ENCODE measurements at places on chromosomes 16 and 17.

DNA sequence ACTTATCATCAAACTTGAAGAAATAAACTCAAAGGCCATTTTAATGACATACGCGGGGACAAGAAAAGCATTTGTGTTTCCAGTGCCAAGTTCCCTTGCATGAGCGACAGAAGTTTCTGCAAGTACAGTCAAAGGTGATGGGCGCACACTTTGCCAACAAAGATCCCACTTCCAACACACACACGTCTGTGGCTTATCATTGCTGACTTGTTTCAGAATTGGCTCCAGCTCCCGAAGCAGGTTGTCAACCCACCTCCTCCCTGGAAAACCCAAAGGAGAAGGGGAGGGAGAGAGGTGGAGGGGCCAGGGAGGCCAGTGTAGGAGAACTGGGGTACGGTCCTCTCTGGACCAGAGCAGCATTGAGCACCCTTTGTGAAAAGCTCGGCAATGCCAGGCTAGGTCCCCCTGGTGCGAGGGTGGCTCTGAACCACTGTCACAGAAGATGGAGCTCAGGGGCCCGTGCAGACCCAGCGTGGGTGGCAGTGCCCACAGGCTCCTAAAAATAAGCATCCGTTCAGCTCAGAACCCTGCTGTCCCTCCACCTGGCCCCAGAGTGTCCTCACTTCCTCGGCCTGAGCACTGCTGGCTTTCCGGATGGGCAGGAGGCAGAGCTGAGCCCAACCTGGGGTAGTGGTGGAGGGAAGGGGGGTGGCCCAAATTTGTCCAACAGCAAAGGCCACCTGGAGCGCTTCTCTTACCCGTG lies 33.2 kb downstream of the RBFOX3 start:
- no peak for DNase-seq

DNA sequence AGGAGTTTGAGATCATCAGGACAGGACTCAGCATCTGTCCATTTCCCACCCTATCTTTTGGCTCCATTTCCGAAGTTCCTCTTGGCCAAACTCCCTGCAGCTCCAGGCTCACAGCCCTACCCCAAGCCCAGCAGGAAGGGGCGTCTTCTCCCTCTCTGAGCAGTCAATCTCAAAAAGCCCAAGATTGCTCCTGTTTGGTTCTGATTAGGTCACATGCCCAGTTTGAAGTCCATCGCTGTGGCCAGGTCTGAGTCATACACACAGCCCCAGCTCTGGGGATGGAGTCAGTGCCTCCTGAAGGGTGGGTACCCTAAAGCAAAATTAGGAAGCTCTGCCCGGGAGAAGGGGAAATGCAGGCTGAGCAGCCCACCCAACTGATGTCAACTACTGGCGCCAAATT lies 23.9 kb downstream of the SNX20 start:
- no peak for DNase-seq

DNA sequence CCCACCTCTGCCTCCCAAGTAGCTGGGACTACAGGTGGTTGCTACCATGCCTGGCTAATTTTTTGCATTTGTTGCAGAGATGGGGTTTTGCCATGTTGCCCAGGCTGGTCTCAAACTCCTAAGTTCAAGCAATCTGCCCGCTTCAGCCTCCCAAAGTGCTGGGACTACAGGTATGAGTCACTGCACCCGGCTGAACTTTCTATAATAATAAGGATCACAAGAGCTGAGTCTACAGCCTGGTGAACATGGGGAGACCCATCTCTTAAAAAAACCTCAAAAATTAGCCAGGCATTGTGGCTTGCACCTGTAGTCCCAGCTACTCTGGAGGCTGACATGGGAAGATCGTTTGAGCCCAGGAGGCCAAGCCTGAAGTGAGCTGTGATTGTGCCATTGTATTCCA lies 53.5 kb downstream of the WDR59 start:
- DNase-seq: no peak

DNA sequence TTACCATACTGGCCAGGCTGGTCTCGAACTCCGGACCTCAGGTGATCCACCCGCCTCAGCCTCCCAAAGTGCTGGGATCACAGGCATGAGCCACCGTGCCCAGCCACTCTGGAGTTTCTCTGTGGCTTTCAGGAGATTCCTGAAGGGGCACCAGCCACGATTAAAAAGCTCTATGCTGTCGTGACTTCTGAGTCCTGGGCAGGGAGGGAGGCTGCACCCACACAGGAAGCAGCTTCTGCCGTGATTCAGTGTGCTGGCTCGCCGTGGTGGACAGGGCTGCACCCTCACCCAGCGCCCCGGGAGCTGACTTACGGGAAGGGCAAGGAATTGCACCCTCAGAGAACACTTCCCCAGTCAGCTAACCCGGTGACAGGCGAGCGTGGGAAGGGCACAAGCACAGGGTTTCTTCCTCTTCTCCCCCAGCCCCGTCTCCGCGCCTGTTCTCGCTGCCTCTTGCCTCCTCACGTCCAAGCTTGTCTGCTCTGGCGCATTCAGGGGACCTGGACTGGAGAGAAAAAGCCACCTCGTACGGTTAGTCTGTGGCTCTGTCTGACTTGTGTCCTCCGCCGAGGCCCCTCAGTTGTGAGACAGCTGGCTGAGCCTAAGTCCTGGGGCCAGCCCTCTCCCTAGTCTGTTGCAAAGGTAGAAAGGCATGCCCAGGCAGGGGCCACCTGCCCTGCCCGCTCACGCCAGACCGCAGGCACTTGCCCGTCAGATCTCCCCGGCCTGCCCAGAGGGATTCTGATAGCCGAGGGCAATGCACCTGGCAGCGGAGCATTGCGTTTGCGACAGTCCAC lies 145.0 kb downstream of the SEC14L1 start:
- DNase-seq: no peak

DNA sequence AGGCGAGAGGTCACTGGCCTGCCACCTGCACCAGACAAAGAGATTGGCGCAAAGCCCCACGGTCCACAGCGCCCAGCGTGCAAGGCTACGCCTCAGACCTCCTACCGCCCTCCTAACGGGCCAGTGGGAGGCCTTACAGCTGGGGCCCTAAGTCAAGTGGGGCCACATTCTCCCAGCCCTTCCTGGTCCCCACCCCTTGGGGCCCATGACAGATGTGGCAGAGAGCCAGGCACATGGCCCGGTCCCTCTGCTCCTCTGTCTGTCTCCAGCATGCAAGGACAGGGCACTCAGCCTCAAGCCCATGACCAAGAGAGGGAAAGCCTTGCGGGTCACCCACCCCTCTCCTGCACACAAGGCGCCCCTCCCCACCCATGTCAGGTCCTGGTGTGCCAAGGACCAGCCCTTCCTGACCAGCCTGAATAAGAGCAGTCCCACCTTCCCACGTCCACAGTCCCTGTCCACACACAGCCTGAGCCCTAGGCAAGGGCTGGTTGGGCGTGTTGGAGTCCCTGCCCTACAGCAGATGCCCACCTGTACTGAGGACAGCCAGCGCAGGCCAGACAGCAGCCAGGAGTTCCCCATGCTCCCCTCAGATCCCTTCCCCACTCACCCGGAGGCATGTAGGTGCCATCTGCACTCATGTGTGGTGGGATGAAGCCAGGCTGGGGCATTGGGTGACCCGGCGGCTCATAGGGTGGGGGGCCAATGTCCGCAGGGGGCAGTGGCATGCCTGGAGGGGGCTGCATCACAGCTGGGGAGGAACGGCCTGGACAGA lies 25.3 kb downstream of the CDIP1 start:
- no peak for DNase-seq

DNA sequence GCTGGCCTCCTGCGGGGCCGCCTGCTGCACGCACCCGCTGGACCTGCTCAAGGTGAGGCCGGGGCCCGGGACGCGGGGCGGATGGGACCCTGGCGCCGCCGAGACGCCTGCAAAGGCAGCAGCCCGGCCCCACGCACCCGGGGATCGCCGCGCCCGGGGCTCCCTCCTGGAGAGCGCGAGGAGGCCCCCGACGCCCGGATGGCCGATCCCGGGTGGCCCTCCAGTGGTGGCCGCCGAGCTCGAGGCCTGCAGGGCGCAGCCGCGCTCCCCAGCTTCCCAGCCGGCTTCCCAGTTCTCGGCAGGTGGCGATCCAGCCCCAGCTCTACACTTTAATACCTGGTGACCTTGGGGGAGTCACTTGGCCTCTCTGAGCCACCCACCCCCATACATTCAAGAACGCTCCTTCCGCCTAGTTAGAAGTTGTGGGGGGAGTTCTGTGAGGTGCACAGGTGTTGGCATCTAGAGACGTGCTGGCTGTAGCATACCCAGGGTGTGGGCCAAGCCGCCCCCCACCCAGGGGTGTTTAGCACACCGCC lies 452 bp downstream of the SLC25A10 start:
- DNase-seq: no peak

DNA sequence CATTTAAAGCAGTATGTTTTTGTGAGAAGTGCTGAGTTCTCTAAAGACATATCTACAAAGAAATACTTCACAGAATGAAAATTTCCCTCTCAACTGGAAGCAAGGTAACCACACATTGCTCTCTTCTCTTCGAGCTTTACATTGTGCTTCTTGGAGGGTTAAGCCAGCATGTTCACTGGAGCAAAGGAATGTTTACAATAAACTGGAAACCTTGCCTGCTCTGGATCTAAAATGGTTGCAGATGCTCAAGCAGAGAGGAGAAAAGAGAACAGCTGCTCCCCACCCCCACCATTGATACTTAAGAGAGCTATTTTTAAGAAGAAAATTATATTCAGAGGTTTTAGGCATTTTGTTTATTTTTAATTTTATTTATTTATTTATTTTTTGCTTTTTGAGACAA lies 213.1 kb downstream of the CEP112 start:
- no peak for DNase-seq

DNA sequence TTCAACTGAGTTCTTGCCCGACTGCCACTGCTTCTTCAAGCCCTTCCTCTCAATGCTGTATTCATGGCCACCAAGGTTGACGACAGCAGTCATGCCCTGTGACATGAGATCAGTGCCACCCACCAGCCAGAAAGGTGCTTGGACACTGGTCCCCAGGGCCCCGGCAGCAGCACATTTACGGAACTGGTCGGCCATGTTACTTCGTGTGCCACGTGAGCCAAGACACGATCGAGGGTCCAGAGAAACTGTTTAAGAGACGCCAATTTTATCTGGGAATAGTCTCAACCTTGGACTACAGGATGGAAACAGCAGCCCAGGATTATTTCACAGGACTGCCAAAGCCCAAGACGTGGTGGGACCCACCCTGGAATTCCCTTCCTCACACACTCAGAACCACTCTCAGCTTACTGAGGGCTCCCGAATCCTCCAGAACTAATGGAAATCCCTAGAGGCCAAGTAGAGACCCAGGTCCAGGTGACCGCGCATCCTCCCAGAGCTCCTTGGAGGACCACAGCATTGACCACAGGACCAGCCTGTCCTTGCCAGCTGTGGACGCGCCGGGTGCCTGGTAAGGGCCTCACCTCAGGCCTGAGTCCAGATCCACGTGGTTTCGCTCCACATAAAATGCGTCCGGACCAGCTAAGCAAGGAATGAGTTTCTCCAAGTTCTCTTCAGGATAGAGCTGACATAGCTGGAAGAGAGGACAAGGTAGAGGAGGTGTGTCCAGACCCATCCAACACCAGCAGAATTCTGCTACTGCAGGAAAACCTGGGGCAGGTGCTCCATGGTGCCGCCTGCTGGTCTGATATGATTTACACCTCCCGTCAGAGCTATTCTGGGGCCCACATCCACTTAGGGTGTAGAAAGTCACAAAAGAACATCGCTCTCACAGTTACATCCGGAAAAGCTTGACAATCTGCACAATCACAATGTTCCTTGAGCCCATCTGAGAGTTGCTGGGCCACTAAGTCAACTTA lies 28.2 kb downstream of the MAP1LC3B start:
- no peak for DNase-seq

DNA sequence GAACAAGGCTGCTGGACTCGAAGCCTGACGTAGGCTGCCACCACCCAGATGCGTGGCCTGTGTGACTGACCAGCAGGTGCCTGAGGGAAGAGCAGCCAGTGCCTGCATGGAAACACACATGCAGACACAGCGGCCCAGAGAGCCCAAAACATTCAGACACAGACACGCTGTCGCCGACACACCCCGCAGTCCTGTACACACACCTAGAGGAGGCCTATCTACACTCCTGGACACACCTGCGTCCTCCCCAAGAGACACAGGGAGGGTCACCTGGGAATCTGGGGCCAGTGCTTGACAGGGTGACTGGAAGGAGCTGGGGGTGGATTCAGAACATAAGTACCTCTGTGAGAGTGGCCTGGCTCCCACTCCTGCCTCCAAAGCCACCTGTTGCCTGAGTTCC lies 6.1 kb upstream of the TSPOAP1 start:
- DNase-seq: no peak

- no peak for DNase-seq
Measured at GRCh38 chr16:26701243-26701886, 365.4 kb upstream of the C16orf82 start.

DNA sequence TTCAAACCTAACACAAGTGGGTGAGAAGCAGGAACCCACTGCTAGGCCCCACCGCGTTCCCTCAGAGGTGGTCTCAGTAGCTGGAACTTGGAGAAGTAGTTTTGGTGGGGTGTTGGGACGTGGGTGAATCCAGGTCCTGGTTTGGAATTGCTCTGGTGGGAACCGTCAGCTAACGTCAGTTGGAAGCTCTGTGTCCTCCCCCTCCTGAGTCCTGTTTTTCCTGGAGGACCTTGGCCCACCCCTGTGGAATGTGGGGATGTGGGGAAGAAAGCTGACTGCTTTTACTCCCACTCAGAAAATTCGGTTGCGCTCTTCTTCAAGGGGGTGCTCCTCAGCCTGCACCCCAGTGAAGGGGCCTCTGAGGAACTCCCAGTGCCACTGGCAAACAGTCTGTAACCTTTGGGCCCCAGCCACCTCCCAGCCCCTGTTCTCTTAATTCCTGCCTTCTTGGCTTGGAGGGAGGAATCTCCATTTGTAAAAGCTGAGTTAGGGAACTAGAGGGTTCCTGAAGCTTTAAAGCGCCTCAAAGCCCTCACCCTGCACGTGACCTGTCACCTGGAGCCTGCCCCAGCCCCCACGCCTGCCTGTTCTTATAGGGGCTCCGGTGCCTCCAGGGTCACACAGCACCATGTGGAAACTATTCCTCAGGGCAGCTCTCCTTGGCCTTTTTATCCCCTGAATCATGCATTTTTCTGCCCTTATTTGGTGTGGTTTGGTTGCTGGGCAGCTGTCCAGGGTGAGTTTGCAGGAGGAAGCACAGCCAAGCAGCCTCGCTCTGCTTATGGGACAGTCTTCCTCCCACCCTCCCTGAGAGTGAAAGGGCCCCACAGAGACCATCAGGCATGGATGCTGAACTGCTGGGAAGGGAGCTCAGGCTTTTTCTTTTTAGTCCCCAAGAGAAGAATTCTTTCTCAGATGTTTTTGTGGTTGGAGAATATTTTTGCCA lies 16.2 kb upstream of the NAGLU start:
- no peak for DNase-seq

Measured in NCI-H2081 treated with DMSO at 0.1 percent for 48 hours (cell line).